ENCODE measurements at places on chromosomes 4 and X.

DNA sequence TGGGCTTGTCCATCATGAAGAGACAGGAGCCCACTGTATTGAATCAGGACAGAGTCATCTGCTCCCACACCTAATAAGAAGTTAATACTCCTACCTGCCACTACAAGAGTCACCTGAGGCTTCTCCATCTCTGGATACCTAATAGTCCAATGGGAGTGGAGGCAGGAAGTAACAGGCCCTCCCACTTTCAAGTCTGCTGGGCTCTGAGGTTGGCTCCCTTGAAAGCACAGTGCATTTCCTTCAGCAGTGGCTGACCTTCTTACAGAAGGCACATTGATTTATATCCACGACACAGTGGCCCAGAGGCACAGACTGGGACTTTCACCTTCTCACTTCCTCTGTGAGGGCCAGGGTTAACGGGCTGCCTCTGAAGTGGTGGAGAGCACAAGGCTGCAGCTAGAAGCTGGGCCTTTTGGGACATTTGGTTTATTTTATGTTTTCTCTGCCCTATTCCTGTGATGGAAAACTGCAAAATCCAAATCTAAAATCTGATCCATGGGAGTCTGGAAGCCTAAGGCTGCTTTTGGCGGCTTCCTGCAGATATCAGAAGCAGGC lies 38.1 kb downstream of the FRG2 start:
- DNase-seq: no peak

DNA sequence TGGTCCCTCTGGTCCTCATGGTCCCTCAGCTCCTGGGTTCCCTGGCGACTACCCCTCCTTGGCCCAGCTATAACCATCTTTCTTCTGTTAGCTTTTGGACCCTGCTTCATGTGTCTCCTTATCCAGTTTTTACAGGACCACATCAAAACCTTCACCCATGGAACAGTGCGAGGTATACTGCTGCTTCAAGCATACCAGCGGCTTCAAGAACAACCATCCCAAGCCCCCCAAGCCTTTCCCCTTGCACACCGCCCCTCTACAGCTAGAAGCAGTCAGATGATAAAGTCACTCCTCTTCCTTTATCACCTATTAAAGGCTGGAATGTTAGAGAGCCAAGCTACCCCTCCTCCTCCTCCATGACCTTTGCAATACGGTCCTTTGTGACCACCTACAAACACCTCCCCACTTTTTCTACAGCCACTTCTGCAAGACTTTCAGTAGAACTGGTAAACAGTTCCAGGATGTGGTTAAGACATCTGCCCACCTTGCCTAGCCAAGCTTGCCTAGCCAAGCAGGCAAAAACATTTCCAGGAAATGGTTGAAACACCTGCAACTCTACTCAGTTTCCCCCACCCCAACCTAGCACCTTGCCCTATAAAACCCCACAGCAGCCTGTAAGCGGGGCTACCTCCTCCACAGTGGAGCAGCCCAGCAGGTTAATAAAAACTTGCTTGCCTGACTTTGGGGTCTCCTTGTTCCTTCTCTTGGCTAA lies 125.7 kb downstream of the ZC4H2 start:
- no peak for DNase-seq

DNA sequence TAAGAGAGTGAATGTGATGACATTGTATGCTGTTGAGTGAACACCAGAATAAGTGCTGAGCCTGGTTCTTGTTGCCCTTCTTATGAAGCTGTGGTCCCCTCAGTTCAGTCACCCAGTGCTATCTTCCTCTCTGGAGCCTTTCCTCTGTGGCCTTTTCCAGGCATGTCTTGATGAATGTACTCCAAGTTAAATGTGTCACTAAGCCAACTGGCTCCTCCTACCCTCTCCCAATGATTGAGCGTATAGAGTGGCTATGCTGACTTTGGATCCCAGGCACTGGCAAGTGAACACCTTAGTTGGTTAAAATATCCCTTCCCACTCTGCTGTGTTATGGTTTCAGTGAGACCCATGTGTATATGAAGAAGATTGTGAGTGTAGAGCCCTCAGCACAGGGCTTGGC lies 134.1 kb upstream of the MAMLD1 start:
- DNase-seq: no peak

GRCh38 chr4:86935853-86936733 lies 1.3 kb downstream of the AFF1 start:
- peak; percentile 91 for DNase-seq

GRCh38 chr4:126182786-126183185 lies 868.0 kb downstream of the FAT4 start:
- DNase-seq: no peak

GRCh38 chr4:153269218-153269990 lies 65.2 kb downstream of the TRIM2 start:
- no peak for DNase-seq

DNA sequence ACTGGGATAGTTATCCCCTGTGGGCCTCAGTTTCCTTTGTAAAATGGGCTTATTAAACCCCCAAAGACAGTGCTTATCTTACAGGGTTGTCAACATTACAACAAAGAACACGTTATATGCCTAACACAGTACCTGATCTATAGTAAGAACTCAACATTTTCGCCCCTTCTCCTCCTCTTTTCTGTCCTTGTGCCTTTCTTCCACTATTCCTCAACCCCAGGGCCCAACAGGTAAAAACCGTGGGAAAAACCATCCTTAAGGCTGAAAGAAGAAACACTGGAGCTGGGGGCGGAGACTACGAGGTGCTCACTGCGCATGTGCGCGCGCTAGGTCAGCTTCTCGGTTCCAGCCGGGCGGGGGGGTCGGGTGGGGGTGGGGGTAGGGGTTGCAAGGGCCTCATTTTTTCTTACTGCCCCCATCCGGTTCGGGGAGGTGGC lies 426 bp upstream of the XIAP start:
- DNase-seq: peak; percentile 66

GRCh38 chrX:64192040-64192439 lies 13.5 kb downstream of the AMER1 start:
- DNase-seq: no peak

GRCh38 chr4:136725286-136726081 lies 806.8 kb downstream of the PCDH18 start:
- DNase-seq: peak; percentile 2

GRCh38 chr4:152385551-152385950 lies 150.3 kb downstream of the FBXW7 start:
- DNase-seq: peak; percentile 22

- DNase-seq: peak; percentile 72
These were observed 4.7 kb downstream of the FAM120C start for GRCh38 chrX:54178100-54178940.

Measured in epithelial cell of esophagus (primary cell).